ENCODE measurements at places on chromosomes 1 and 21.
A peak's percentile ranks its signal among the peaks of the same experiment; 100 is the strongest.

- no peaks in the 10 kb centered on the region for H3K27me3 ChIP-seq
- no peak for DNase-seq
- H3K4me1 ChIP-seq = peaks cover 56% of the 10 kb centered on the region
- peak overlapping the region; percentile 74 for H3K4me3 ChIP-seq
- H3K36me3 ChIP-seq = peaks cover 32% of the 10 kb centered on the region
- peak overlapping the region; percentile 60 for H3K27ac ChIP-seq
These were observed 72.5 kb upstream of the GOLT1A start for GRCh38 chr1:204286315-204286714.

- DNase-seq = peak; percentile 44
These were observed 68.7 kb upstream of the C1orf105 start for GRCh38 chr1:172351754-172352161.

- no peaks in the 10 kb centered on the region for H3K27me3 ChIP-seq
- H3K4me3 ChIP-seq = no peak overlapping the region
- no peaks in the 10 kb centered on the region for H3K4me1 ChIP-seq
- no peak overlapping the region for H3K27ac ChIP-seq
These were observed 28.2 kb downstream of the GPBP1L1 start for GRCh38 chr1:45658171-45658570.

DNA sequence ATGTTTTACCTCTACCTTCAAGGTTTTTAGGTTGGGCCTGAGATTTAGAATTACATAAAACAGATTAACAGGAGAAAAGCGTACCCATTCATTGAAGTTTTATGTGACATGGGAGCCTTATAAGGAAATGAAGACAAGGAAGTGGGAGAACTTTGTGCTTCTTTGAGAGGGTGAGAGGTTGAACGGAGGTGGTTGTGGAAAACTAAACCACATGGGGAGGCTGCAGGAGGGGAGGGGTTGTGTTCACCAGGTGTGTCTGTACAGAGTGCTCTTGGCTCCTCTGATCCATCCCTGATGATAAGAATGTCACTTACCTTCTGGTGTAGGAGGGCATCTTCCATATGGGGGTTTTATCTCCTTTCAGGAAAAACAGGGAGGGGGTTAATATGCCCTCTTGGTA, 2.7 kb downstream of the SLX9 start:
- H3K4me3 ChIP-seq = no peak overlapping the region
- peaks cover 22% of the 10 kb centered on the region for H3K36me3 ChIP-seq
- H3K4me1 ChIP-seq = peaks cover 21% of the 10 kb centered on the region
- no peaks in the 10 kb centered on the region for H3K27me3 ChIP-seq

- no peak overlapping the region for H3K27ac ChIP-seq
- H3K4me1 ChIP-seq = no peaks in the 10 kb centered on the region
- peaks cover 5% of the 10 kb centered on the region for H3K36me3 ChIP-seq
- H3K4me3 ChIP-seq = no peak overlapping the region
- no peaks in the 10 kb centered on the region for H3K27me3 ChIP-seq
These were observed 5.9 kb downstream of the FNDC10 start for GRCh38 chr1:1593834-1594601.

DNA sequence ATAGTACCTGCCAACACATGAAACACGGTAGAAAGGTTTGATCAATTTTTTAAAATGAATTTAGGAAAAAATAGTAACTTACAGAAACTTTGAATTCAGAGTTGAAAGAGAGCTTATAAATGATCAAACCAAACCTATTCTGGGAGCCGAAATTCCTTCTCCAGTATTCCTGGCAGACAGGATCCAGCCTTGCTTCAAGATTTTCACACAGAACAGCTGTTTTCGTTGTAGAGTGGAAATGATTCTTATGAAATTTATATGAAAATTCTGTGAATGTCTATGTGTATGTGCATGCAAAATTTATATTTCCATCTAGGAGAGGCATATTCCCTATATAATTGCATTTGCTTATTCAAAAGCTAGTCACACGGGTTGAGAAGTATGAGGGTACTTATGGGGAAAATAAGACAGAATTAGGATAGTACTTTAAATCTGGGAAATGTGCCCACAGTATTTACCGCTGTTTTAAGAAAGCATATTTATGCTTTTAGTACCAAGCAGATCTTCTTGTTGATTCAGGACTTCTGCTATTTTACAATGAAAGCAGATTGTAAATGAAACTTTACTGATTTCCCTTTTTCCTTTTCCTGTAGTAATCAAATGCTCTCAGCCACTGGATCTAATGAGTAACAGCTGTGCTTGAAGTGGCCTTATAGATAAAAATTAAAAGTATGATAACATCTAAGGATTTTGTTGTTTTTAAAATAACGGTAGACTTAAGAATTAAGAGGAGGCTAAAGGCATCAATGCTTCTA, 30.4 kb downstream of the PRRX1 start:
- peaks cover 18% of the 10 kb centered on the region for H3K4me1 ChIP-seq
- H3K36me3 ChIP-seq = peaks cover 6% of the 10 kb centered on the region
- no peak overlapping the region for H3K4me3 ChIP-seq

- no peak overlapping the region for H3K4me3 ChIP-seq
- DNase-seq = no peak
- H3K4me1 ChIP-seq = no peaks in the 10 kb centered on the region
- peaks cover 9% of the 10 kb centered on the region for H3K36me3 ChIP-seq
These were observed 240.9 kb downstream of the FAF1 start for GRCh38 chr1:50719126-50719525.

DNA sequence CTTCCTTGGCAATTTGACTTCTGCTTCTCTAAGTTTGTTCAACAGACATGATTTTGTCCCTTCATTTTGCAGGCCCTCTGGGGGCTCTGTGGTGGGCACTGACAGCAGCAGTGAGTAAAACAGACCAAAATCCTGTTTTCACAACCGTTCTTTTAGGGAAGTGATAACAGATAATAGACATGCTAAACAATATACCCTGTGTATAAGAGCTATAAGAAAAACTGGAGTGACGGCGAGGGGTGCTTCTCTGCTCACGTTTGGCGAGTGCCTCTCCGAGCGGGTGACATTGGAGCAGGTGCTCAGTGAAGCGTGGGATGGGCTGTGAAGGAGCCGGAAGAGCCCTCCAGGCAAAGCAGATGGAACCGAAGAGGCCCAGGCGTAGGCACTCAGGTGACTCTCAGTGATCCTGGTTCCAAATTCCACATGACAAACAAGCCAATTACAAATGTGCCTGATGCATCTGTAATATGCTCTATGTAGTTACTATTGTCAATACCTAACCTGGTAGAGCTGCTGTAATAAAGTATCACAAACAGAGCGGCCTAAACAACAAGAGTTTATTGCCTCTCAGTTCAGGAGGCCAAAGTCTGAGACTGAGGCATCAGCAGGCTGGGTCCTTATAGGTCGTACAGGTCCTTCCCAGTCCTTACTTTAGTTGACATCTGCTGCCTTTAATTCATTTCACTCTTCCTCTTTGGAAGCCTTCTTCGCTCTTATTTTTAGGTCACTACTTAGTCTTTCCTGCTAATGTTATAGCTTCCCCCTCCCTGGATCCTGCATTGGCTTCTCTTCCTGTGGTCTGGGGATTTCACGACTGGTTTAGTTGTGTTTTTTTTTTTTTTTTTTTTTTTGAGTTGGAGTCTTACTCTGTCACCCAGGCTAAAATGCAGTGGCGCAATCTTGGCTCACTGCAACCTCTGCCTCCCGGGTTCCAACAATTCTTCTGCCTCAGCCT, 20.1 kb downstream of the OR2B11 start:
- no peak for DNase-seq
- H3K27me3 ChIP-seq = no peaks in the 10 kb centered on the region
- H3K27ac ChIP-seq = no peak overlapping the region
- no peaks in the 10 kb centered on the region for H3K36me3 ChIP-seq

- H3K4me3 ChIP-seq = no peak overlapping the region
- H3K4me1 ChIP-seq = no peaks in the 10 kb centered on the region
- no peak for DNase-seq
- no peak overlapping the region for H3K27ac ChIP-seq
- no peaks in the 10 kb centered on the region for H3K36me3 ChIP-seq
These were observed 186.9 kb downstream of the SETD4 start for GRCh38 chr21:35873441-35873840.

DNA sequence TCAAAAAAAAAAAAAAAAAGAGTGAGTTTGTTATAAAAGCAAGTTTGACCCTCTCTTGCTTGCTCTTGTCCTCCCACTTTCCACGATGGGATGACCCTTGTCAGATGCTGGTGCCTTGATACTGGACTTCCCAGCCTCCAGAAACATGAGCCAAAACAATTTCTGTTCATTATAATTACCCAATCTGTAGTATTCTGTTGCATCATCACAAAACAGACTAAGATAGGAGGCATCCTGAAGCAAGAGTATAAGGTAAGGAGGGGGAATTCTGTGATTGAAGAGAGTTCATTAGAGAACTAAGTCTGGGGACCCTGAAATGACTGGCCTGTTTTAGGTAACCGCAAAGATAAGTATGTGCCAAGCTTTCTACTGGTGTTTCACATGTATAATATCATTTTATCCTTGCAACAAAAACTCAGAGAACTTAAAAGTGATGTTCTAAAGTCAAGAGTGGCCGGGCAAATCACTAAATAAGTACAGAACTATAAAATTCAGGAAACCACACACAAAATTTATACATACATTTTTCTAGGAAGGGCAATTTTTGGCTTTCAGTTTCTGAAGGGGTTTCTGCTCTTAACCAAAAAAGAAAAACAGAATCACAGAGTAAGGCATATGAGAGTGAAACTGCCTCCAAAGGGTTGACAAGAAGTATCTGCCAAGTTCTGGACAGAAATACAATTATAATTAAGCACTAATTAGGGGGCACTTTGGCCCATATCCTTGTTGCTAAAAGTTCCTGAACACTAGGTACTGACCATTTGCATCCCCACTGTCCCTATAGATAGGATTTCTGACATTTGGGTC, 14.0 kb downstream of the DNALI1 start:
- H3K27me3 ChIP-seq = no peaks in the 10 kb centered on the region
- H3K4me1 ChIP-seq = no peaks in the 10 kb centered on the region
- H3K4me3 ChIP-seq = no peak overlapping the region
- no peak for DNase-seq
- H3K27ac ChIP-seq = no peak overlapping the region

- DNase-seq = no peak
- no peaks in the 10 kb centered on the region for H3K36me3 ChIP-seq
- no peak overlapping the region for H3K4me3 ChIP-seq
- no peak overlapping the region for H3K27ac ChIP-seq
- no peaks in the 10 kb centered on the region for H3K27me3 ChIP-seq
- H3K4me1 ChIP-seq = no peaks in the 10 kb centered on the region
These were observed 44.2 kb upstream of the PLD5 start for GRCh38 chr1:242568666-242569065.

DNA sequence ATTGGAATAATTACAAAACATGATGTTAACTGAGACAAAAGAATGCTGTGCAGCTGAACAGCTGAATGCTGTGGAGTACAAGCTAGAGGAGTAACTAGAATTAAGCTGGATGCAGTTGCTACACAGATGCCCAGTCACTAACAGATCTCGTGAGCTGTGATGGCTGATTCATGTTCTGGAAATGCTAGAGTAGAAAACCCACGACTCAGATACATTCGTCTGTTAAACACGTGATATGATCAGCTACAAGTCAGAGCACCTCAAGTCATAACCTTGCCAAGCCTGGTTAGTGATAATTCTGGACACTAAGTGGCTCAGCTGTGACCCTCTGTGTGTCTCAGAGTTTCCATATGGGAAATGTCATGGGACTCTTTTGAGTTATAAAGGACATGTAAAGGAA, 89.7 kb upstream of the ESRRG start:
- H3K4me3 ChIP-seq = no peak overlapping the region
- H3K27me3 ChIP-seq = no peaks in the 10 kb centered on the region
- no peaks in the 10 kb centered on the region for H3K4me1 ChIP-seq
- no peak for DNase-seq

- no peak overlapping the region for H3K4me3 ChIP-seq
- no peak for DNase-seq
- peaks cover 4% of the 10 kb centered on the region for H3K27me3 ChIP-seq
- H3K36me3 ChIP-seq = no peaks in the 10 kb centered on the region
- H3K4me1 ChIP-seq = no peaks in the 10 kb centered on the region
- H3K27ac ChIP-seq = no peak overlapping the region
These were observed 633.7 kb upstream of the USP24 start for GRCh38 chr1:55848906-55849305.

- H3K4me3 ChIP-seq = peak overlapping the region; percentile 23
- DNase-seq = peak; percentile 7
- no peaks in the 10 kb centered on the region for H3K27me3 ChIP-seq
- H3K27ac ChIP-seq = peak overlapping the region; percentile 60
These were observed 81.4 kb downstream of the TGFBR3 start for GRCh38 chr1:91804546-91805023.

DNA sequence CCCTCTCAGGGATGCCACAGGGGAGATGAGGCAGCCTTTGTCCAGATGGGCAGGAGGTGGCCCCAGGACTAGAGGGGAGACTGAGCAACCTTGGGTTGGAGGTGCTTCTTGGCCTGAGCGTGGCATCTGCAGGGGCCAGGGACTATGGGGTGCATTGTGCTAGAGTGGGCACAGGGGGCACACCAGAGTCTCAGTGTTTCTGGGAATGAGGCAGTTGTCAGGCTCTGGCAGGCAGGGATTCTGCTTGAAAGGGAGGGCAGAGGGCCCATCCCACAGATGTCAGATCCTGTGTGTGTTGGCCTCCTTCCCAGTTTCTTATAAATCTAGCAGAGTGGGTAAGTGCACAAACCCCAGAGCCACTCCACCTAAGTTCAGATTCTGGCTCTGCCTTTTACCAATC, 13.7 kb downstream of the LGR6 start:
- H3K4me1 ChIP-seq = no peaks in the 10 kb centered on the region
- DNase-seq = no peak
- no peaks in the 10 kb centered on the region for H3K36me3 ChIP-seq

GRCh38 chr1:164765557-164765956, 206.6 kb downstream of the PBX1 start:
- H3K27me3 ChIP-seq = no peaks in the 10 kb centered on the region
- H3K4me3 ChIP-seq = no peak overlapping the region
- no peak for DNase-seq
- H3K27ac ChIP-seq = no peak overlapping the region
- H3K36me3 ChIP-seq = no peaks in the 10 kb centered on the region

- no peak for DNase-seq
- H3K27ac ChIP-seq = no peak overlapping the region
- H3K36me3 ChIP-seq = peaks cover 35% of the 10 kb centered on the region
- no peak overlapping the region for H3K4me3 ChIP-seq
- no peaks in the 10 kb centered on the region for H3K27me3 ChIP-seq
These were observed 26.0 kb downstream of the ATF6 start for GRCh38 chr1:161791904-161792655.

GRCh38 chr1:172559572-172560210, 26.7 kb downstream of the SUCO start:
- peaks cover 49% of the 10 kb centered on the region for H3K36me3 ChIP-seq
- H3K27me3 ChIP-seq = no peaks in the 10 kb centered on the region
- H3K4me1 ChIP-seq = no peaks in the 10 kb centered on the region

DNA sequence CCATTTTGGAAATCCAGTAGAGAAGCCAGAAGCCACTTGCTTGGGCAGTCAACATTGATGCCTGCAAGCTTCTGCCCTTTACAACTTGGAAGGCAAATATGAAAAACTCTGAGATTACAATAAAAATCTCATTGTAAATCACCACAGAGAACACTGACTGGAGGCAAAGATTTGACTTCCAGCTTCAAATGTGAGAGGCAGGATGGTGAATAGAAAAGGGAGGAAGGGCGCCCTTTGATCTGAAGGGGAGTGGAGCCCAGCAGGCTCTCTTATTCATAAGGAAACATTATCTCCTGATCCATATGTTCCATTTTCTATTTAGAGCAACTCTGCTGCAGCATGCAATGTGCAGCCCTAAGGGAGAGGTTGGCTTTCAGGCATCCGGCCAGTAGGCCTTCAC, 348.3 kb downstream of the AJAP1 start:
- DNase-seq = no peak
- no peaks in the 10 kb centered on the region for H3K4me1 ChIP-seq
- no peaks in the 10 kb centered on the region for H3K27me3 ChIP-seq
- no peaks in the 10 kb centered on the region for H3K36me3 ChIP-seq
- H3K27ac ChIP-seq = no peak overlapping the region

- DNase-seq = no peak
- peaks cover 7% of the 10 kb centered on the region for H3K27me3 ChIP-seq
- no peak overlapping the region for H3K4me3 ChIP-seq
- H3K36me3 ChIP-seq = no peaks in the 10 kb centered on the region
These were observed 6.9 kb upstream of the LRP8 start for GRCh38 chr1:53334781-53335180.
